ENCODE measurements at places on chromosomes 11 and 22. TPM values are rescaled to one million over a fixed set of nuclear protein-coding genes. Genes with fewer than 3 reads are reported as not detected.

DNA sequence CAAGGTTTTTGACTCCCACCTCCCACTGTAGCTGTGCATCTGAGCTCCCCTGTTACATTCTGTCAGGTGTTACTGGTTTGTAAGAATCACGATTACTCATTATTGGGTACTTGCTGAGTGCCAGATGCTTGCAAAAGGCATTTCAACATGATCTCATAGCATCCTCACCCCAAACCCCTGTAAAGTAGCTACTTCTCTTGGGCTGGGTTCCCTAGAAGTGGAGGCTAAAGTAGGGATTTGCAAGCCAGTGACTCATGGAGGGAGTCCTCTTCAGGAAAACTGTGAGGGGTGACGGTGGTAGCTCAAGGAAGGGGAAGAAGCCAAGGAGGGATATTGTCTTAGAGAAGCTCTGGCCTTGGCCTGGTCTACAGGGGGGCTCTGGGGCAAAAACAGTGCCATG lies 78.6 kb downstream of the TIMP3 start:
- peaks cover 7% of the 10 kb centered on the region for H3K4me1 ChIP-seq
- peaks cover 32% of the 10 kb centered on the region for H3K27me3 ChIP-seq
- H3K36me3 ChIP-seq, result no peaks in the 10 kb centered on the region
- H3K27ac ChIP-seq, result no peak overlapping the region
- DNase-seq, result no peak
- no peak overlapping the region for H3K4me3 ChIP-seq

GRCh38 chr11:59355226-59355625 lies 3.5 kb upstream of the OR5AN1 start:
- no peak overlapping the region for H3K4me3 ChIP-seq
- H3K4me1 ChIP-seq, result no peaks in the 10 kb centered on the region
- H3K27ac ChIP-seq, result no peak overlapping the region
- H3K36me3 ChIP-seq, result no peaks in the 10 kb centered on the region
- no peak for DNase-seq

GRCh38 chr11:14304601-14305000 lies 54.4 kb downstream of the RRAS2 start:
- DNase-seq, result no peak
- no peaks in the 10 kb centered on the region for H3K36me3 ChIP-seq
- no peaks in the 10 kb centered on the region for H3K27me3 ChIP-seq
- H3K4me1 ChIP-seq, result peaks cover 29% of the 10 kb centered on the region

DNA sequence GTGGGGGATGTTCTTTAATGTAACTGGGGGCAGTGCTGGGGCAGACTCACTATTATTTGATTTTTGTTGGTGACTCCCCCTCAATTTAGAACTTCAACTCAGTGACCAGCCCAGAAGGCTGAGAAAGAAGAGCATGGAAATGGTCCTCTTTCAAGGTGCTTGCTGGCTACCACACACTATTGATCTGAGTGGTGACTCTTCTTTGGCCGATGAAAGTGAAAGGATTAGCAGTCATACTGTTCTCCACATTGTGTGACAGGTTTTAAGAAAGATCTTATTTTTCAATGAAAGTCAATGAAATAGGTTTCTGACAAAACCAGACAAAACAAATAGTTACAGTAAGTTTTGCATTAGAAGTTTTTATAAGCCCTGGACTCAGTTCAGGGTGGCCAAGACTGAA lies 29.9 kb downstream of the NLRP14 start:
- H3K4me1 ChIP-seq, result no peaks in the 10 kb centered on the region
- H3K27me3 ChIP-seq, result peaks cover 4% of the 10 kb centered on the region
- no peaks in the 10 kb centered on the region for H3K36me3 ChIP-seq
- H3K4me3 ChIP-seq, result no peak overlapping the region
- H3K27ac ChIP-seq, result no peak overlapping the region

- H3K27me3 ChIP-seq, result peaks cover 39% of the 10 kb centered on the region
- H3K4me3 ChIP-seq, result no peak overlapping the region
- peak; percentile 54 for DNase-seq
- H3K27ac ChIP-seq, result no peak overlapping the region
- no peaks in the 10 kb centered on the region for H3K4me1 ChIP-seq
- H3K36me3 ChIP-seq, result peaks cover 6% of the 10 kb centered on the region
Measured at GRCh38 chr11:70040452-70040851, 37.7 kb upstream of the ANO1 start.

DNA sequence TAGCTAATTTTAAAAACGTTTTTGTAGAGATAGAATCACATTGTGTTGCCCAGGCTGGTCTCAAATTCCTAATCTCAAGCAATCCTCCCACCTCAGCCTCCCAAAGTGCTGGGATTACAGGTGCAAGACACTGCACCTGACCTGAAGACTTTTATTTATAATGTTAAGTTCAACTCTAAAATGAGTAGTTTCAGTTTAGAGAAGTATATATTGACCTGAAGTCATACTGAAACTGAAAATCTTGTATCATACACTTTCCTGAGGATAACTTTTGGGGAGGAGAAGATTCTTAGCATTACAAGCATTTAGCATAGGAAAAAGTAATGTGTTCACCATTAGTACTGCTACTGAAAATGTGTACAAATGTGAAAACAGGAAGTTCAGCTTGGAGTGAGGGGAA lies 249.3 kb downstream of the CASP12 start:
- H3K27ac ChIP-seq, result no peak overlapping the region
- no peaks in the 10 kb centered on the region for H3K27me3 ChIP-seq
- no peak overlapping the region for H3K4me3 ChIP-seq

DNA sequence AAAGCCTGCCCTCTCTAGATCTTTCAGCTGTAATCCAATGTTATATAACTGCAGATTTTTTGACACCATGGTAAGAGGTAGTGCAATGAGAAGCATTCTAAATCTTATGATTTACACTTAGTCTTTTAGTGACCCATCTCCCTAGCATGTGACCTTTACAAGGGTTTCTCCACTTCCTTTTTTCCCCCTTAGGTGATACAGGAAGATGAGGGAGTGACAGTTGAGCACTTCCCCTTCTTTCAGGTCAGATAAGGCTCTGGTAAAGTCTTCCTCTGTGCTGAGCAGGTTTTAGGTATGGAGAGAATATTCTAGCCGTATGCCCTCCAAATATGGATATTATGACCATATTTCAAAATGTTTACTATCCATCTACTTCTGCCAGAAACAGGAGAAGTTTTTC lies 753.6 kb downstream of the JRKL start:
- H3K4me3 ChIP-seq, result no peak overlapping the region
- no peaks in the 10 kb centered on the region for H3K36me3 ChIP-seq
- DNase-seq, result no peak
- H3K27me3 ChIP-seq, result no peaks in the 10 kb centered on the region

- no peaks in the 10 kb centered on the region for H3K27me3 ChIP-seq
- H3K4me3 ChIP-seq, result peak overlapping the region; percentile 98
- no peak for DNase-seq
- peak overlapping the region; percentile 89 for H3K27ac ChIP-seq
- peaks cover 20% of the 10 kb centered on the region for H3K36me3 ChIP-seq
Measured at GRCh38 chr22:30667107-30667493, 575 bp downstream of the DUSP18 start.

- no peaks in the 10 kb centered on the region for H3K27me3 ChIP-seq
- H3K36me3 ChIP-seq, result no peaks in the 10 kb centered on the region
Measured at GRCh38 chr11:119691020-119691666, 37.9 kb downstream of the NECTIN1 start.

DNA sequence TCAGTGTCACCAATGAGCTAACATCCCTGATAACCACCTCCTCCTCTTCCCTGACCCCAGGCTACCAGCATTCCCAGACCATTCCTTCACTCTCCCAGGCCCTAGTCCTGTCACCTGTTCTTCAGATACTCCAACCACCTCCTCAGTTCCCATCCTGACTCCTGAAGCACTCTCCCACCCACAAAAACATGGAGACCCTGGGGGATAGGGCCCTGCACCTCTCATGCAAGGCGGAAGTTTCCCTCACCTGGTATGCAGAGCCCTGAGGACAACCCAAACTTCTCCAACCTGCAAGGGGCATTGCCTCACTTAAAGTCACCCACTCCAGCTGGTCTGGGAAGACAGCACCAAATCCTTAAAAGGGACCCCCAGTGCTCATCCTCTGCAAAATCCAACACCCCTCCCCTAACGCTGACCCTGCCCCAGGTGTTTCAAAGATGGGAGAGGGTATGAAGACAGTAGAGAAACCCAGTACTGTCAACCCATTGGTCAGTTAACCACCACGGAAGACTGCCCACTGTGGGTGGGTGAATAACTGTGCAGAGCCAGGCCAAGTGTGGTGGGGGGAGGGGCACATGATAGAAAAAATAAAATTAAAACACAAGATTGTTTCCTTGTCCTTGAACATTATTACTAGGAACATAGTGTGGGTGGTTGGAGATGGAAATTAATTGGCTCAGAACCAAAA lies 1.4 kb downstream of the TNKS1BP1 start:
- H3K4me1 ChIP-seq, result peaks cover 57% of the 10 kb centered on the region
- H3K4me3 ChIP-seq, result peak overlapping the region; percentile 90
- peaks cover 32% of the 10 kb centered on the region for H3K36me3 ChIP-seq

DNA sequence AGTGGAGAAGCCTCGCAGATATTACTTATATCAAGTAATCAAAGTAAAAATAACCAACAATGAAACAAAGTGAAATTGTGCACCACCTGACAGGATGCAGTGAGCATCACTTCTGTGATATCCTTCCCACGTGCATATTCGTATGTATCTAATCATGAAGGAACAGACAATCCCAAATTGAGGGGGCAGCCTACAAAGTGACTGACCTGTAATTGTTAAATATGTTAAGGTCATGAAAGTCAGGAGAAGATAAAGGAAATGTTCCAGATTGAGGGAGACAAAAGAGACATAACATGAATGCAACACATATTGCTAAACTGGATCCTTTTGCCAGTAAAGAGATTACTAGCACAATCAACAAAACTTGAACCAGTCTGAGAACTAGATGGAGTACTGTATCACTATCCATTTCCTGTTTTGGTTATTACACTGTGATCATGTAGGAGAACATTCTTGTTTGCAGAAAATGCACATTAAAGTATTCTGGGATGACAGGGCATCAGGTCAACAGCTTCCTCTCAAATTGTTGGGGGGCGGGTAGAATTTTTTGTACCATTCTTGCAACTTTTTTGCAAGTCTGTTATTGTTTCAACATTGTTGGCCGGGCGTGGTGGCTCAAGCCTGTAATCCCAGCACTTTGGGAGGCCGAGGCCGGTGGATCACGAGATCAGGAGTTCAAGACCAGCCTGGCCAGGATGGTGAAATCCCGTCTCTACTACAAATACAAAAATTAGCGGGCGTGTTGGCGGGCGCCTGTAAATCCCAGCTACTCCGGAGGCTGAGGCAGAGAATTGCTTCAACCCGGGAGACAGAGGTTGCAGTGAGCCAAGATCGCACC lies 2.0 kb downstream of the SBF2 start:
- H3K4me1 ChIP-seq, result peaks cover 41% of the 10 kb centered on the region
- peaks cover 5% of the 10 kb centered on the region for H3K36me3 ChIP-seq
- no peak for DNase-seq

- H3K27ac ChIP-seq, result no peak overlapping the region
- H3K36me3 ChIP-seq, result no peaks in the 10 kb centered on the region
- H3K4me1 ChIP-seq, result peaks cover 5% of the 10 kb centered on the region
- no peak overlapping the region for H3K4me3 ChIP-seq
Measured at GRCh38 chr22:29154364-29155048, 51.2 kb upstream of the EMID1 start.

- H3K4me3 ChIP-seq, result peak overlapping the region; percentile 99
- peak overlapping the region; percentile 99 for H3K27ac ChIP-seq
- H3K27me3 ChIP-seq, result no peaks in the 10 kb centered on the region
Measured at GRCh38 chr11:58576887-58577471, 1.3 kb upstream of the LPXN start.

Gene DEPDC7
- 2.9 TPM for total RNA-seq

Gene KCNK4
- total RNA-seq, result 0.43 TPM

Gene GLYAT
- not detected for total RNA-seq

Gene ABTB2
- total RNA-seq, result 0.89 TPM

Data from osteocyte (in vitro differentiated cells).